AG10803 (cell line): ENCODE measurements at places on chromosomes 6 and 20.
A peak's percentile ranks its signal among the peaks of the same experiment; 100 is the strongest.

GRCh38 chr6:157561929-157562810 lies 181.2 kb downstream of the ZDHHC14 start:
- no peak for DNase-seq

- DNase-seq = no peak
Measured at GRCh38 chr6:165641672-165642156, 21.3 kb downstream of the PDE10A start.

GRCh38 chr20:60200305-60200918 lies 242.2 kb downstream of the CDH26 start:
- DNase-seq = no peak

- no peak for DNase-seq
Measured at GRCh38 chr6:133466680-133467079, 225.5 kb downstream of the EYA4 start.

DNA sequence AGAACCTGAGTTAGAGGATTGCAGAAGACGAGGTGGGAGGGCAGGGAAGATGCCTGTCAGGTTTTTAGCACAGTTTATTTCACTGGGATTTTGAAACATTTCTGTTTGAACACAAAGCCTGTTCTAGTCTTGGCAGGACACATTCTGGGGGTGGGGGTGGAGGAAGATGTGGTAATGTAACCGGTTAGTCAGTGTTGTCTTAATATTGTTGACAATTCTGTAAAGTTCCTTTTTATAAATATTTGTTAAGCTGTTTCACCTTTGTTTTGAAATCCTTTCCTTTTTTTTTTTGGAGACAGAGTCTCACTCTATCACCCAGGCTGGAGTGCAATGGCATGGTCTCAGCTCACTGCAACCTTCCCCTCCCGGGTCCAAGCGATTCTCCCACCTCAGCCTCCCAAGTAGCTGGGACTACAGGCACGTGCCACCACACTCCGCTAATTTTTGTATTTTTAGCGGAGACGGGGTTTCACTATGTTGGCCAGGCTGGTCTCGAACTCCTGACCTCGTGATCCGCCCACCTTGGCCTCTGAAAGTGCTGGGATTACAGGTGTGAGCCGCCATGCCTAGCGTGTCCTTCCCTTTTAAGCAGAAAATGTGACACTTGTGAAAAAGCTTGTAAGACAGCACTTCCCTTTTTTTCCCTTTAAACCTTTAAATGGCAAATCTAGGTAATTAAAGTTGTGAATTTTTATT lies 20.2 kb downstream of the SLC9A8 start:
- DNase-seq = peak; percentile 62

GRCh38 chr6:63313111-63313510 lies 6.7 kb downstream of the LGSN start:
- no peak for DNase-seq

DNA sequence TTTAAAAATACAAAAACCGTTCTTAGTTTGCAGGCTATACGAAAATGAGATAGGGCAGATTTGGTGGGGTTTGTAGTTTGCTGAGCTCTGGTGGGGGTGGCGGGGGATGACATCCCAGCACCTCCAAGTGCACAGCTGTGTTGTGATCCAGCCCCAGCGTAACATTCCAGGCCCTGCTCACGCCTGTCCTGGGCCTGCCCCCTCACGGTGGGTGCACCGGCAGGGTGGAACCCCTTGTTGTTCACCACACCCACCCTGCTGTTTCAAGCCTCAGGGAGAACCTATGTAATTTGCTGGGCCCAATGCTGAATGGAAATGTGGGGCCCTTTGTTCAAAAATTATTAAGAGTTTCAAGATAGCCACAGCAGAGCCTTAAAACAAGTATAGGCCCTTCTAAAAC lies 25.0 kb downstream of the ARMC2 start:
- DNase-seq = no peak

DNA sequence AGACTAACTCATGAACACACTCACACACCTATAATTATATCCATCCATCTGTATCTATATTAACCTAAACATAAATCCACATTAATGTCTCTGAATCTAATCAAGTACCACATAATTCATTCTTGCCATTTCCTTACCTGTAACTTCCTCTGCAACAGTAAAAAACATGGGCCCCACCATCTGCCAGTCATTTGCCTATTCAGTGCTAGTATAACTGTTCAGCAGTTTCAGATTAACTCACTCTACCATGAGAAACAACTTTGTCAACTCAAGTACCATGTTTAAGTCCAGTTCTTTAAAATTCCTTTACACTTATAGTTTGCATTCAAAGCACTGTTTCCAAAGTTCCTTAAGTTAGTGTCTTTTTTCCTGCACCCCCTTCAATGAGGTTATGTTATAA lies 68.8 kb downstream of the LAMP5 start:
- DNase-seq = no peak

DNA sequence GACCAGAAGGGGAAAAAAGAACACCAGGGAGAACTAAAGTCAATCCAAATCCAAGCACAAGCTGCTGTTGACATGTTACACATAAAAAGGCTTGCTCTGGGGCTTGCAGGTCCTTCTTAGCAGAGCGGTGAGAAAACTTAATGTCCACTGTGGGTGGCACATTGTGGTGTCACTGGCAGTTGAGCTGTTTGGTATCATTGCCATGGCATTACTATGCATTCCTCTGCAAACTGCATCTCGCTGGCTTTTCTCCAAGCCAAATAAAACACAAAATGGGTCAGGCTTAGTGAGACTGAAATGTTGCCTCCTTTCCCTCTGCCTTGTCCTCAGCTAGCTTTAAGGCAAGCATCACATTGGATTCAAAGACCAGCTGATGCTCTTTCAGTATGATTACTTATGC lies 40.9 kb downstream of the LY86 start:
- no peak for DNase-seq

- DNase-seq = no peak
Measured at GRCh38 chr6:11187301-11187700, 45.2 kb downstream of the NEDD9 start.

DNA sequence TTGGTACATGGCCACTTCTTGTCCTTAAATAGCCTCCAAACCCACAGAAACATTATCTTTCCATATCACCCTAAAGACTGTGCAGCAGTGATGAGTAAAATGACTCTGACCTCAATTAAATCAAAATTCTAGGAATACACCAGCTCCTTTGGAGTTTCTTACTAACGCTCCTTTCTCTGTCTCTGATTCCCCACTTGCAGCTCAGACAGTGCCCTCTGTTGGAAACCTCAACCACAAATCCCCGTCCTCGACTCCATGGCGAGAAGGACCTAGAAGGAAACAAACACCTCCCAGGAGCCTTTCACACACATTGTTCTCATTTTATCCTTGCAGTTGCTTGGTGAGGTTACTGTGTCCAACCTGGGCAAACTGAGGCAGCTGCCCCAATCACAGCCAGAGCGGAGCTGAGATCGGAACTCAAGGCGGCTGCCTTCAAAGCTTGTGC lies 17.7 kb upstream of the PARD6B start:
- DNase-seq = peak; percentile 65

- no peak for DNase-seq
Measured at GRCh38 chr6:15346315-15346714, 100.4 kb downstream of the JARID2 start.

DNA sequence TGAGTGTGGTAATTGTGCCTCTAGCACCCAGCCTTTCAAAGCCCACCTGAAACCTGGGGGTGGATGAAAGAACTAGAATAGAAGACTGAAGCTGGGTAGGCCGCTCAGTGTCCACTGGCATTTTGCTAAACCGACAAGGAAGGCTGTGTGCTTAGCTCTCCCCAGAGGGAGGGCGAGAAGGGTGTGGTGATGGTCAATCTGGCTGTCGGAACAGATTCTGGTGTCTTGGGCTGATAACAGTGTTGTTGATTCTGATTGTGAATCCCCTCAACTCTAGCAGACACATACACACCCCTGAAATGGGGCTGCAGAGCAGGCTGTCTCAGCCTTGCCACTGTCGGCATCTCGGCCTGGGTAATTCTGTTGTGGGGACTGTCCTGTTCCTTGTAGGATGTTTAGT lies 4.1 kb upstream of the BPHL start:
- no peak for DNase-seq

DNA sequence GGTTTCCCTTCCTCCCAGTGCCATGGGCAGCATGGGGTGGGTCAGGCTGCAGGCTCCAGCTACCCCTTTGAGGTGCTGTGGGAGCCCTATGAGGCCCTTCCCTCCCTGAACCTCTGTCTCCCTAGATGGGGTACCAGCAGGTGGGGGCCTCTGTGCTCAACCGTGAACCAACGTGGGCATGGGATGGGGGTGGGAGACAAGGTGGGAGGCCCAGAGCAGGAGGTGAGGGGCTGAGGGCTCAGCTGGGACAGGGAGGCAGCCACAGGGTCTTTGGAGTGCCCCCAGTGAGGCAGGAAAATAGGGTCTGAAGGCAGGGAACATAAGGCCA lies 33.3 kb downstream of the SUN5 start:
- DNase-seq = no peak

DNA sequence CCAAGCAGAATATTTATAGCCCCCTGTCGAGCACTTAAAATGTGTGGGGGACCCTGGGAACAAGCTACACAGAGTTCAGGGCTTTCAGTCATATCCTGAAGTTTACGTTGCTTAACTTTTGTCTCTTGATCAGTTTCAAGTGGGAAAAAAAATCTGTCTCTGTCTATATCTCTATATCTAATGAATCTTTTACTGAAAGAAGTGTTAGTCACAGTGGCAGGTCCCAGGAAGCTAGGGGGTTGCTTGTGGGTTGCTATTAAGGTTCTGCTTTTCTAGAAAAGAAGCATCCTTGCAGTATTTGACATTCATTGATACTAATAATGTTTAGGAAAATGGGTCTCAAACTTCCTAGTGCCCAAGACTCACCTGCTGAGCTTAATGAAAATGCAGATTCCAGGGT lies 76.7 kb upstream of the CLDN20 start:
- DNase-seq = no peak

GRCh38 chr6:40529919-40530318 lies 57.2 kb downstream of the LRFN2 start:
- no peak for DNase-seq
